ENCODE measurements at places on chromosomes 12 and 14.

- DNase-seq, result no peak
Observed at GRCh38 chr12:25617991-25618390, 64.9 kb upstream of the LMNTD1 start.

- no peak for DNase-seq
Observed at GRCh38 chr14:42792166-42792565, 1185.5 kb downstream of the LRFN5 start.

DNA sequence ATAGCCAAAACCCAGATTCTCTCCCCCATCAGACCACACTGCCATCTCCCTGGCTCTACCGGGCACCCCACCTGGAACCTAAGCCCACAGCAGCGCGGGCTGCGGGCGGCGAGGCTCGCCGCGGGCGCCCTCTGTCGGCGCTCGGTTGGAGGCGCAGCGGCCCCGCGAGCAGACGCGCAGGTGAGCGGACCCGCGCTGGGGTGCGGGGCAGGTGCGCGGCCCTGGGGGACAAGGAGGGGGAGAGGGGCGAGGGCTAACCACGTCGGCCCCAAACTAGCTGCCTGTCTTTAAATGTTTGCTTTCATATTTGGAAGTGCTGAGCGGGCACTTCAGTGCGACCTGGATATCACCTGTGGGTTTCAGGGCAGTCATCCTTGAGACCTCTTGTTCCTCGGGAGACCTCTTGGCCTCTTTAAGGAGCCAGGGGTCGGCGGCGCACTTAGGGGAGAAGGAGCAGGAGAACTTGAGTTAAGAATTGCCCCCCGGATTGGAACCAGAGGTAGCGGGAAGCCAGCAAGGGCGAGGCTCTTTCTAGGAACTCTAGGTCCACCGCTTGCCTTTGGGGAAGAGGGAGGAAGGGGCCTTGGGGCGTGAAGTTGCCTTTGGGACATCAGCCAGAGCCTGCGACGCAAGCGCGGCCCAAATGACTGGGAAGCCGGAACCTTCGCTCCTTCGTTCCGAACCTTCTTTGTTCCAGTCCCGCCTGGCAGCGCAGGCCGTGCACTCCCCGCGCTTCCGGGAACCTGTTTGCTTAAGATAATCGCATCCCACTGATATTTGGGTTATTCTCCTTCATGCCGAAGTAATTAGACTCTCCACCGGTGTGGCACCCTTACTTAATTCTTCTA lies 78.7 kb downstream of the NEDD1 start:
- no peak for DNase-seq

DNA sequence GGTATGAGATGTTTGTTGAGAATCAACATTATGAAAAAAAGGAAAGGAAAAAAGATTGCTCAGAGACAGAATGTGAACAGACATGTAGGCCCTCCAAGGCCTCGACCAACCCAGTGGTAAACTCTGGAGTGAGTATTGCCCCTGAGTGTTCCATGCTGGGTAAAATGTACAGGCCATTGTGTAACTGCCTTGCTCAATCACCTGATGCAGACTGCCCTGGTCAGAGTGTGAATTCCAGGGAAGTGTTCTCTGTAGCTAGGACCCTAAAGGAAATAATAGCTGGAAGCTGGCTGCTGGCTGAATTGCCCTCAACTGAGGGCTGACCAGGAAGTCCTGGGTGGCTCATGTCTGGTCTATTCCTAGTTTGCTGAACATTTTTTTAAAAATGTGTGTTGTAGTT lies 1081.4 kb upstream of the LRFN5 start:
- DNase-seq, result no peak

DNA sequence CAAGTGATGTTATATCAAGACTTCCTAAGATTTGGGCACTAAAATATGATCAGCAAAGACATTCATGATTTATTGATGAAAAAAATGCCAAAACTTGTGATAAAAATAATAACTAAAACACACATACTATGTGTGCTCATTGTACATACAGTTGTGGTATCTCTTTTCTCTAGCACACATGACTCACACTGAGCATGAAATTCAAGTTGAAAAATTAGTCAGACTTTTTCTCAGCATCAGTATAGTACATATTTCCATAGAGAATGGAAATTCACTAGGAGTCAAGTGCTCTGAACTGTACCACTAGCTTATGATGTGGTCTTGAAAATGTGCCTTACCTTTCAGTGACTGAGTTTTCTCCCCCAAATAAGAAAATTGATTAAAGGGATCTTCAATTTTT lies 471.8 kb upstream of the FLRT2 start:
- DNase-seq, result no peak

DNA sequence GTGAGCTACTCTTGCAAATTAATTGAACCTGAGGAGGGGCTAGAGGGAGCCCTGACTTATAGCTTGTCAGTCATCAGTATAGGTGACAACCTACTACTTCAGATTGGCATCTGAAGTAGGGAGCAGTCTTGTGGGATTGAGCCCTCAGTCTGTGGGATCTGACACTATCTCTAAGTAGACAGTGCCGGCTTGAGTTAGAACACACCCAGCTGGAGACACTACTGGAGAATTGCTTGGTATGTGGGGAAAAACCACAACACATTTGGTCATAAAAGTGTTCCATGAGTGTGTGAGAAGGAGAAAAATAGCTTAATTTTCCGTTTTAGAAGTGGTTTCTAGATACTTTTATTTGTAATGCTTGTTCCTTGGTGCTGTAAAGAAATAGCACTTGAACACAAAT lies 30.5 kb upstream of the DDHD1 start:
- no peak for DNase-seq

GRCh38 chr14:62146030-62146429 lies 383.8 kb downstream of the SNAPC1 start:
- DNase-seq, result no peak

DNA sequence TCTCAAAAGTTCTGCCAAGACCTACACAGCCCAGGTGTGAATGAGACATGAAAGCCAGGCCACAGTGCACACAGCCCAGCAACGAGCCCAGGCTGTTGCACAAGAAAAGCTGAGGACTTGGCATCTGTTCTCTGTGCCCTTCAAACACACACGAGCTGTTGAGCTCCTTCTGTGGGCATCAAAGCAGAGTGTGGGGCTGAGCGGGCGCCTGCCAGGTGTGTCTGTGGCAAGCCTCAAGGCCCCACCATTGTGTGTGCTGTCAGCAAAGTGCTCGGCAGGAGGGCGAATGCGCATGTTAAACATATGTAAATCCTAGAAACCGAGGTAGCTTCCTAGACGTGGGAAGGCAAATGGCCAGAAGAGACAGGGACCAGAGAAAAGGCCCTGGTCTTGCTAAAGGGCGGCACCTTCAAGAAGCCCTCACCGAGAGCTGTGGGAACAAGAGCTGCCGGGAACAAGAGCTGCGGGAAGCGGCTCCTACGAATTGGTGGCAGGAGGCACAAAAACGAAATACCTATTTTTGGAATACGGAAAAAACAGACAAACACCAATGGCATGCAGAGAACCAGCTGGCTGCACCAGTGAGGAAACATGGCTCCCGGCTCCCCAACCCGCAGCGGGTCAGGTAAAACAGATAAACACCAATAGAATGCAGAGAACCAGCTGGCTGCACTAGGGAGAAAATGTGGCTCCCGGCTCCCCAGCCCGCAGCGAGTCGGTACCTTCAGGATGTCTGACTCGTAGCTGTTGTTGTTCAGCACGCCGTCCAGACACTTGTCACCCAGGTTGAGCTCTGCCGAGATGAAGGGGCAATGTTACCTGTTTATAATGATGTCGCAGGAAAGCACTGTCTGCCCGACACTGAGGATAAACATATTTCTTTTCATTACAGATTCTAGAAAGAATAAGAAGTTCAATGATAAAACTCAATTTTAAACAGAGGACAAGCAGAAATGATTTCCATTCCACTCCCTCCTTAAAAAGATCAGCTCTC lies 19.0 kb upstream of the GOLGA3 start:
- no peak for DNase-seq

DNA sequence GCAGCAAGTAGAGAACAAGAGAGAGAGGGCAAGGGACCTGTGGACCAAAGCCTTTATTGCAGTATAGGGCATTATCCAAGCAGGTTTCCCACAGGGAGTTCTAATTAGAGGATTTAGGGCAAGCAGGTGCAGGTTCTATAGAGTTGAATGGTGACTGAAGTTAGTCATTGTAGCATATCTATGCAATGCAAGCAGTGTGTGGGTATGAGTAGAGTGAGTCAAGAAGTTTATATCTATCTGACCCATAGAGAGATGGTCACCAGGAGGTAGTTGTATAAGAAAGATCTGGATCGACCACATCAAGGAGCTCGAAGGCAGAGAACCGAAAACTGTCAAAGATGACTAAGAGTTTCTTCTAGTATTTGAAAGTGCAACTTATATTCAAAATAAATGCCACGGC lies 167.3 kb downstream of the PLCZ1 start:
- no peak for DNase-seq

- DNase-seq, result no peak
Observed at GRCh38 chr14:67557118-67557517, 24.0 kb downstream of the PLEKHH1 start.

- DNase-seq, result no peak
Observed at GRCh38 chr12:51760231-51760630, 88.3 kb downstream of the FIGNL2 start.

- DNase-seq, result no peak
Observed at GRCh38 chr12:119444462-119445044, 110.0 kb downstream of the CCDC60 start.

DNA sequence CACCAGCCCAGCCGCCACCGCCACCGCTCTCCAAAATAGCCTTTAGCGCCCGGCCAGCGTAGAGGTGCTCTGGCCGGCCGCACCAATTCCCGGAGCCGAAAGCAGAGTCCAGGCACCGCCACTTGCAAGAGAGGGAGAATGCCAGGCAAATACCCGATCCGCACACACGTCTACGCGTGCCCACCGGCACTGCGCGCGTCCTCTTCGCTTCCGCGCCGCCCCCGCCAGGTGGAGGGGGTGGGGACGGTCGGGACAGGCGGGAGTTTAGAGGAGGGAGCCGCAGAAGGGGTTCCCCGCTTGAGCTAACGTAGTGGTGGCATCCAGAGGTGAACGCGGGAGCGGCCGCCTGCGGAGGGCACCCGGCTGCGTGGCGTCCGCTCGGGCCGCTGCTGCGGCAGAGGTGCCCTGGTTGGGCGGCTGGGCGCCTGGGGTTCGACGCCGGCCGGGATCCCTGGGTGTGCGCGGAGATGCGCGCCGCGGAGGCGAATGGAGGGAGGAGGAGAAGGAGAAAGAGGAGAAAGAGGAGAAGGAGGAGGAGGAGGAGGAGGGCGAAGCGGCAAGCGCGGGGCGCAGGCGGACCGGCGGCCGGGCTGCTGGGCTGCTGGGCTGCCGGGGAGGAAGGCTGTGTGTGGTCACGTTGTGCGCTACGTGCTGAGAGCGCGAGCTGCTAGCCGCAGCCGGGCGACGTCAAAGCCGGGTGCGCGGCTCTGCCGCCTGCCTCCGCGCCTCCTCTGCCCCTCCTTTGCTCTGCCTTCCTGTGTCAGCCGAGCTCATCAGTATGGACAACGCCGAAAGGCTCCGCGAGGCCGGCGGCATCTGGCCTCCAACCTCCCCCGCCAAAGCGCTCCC lies at the start of gene MDGA2:
TSS of gene MDGA2 (minus strand) at position 140 of the 849 bp plus-strand sequence.
- DNase-seq, result no peak

- DNase-seq, result no peak
Observed at GRCh38 chr12:51077930-51078329, 5.5 kb downstream of the CSRNP2 start.

DNA sequence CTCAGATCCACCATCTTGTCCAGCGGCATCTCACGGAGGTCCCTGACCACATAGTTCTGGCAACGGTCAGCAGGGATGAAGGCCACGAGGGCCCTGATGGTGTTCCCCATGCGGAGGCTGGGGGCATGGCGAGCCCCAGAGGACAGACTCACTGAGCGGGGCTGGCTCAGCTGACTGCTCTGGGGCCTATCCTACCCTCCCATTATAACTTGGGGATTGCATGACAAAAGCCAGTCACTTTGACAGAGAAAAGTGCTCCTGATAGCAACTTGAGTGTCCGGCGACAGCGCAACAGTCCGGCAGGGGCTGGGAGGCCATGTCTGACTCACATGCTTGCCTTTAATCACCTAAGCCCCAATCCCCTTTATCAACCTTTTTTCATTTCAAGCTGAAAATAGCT lies at the start of gene LRRC10:
TSS of gene LRRC10 (minus strand) at position 179 of the 400 bp plus-strand sequence. CDS start at position 110, 69 bp downstream.
- DNase-seq, result no peak

DNA sequence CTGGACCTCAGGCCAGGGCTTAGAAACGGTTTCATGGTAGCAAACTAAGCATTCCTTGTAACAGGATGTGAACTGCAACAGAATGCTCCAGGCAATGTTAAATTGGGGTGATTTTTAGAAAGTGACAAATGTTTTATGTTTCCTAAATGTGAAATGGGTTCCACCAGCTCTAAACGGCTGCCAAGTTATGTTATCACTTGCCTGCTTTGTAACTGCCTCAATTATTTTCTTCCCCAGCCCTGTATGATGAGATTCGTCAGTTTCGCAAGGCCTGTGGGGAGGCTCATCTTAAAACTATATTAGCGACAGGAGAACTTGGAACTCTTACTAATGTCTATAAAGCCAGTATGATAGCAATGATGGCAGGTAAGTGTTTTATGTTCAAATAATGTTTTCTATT lies 70.9 kb downstream of the DERA start:
- no peak for DNase-seq

- no peak for DNase-seq
Observed at GRCh38 chr12:56330936-56331490, 2.8 kb downstream of the PAN2 start.

GRCh38 chr12:49482095-49483051 lies 56.5 kb upstream of the KCNH3 start:
- DNase-seq, result no peak

DNA sequence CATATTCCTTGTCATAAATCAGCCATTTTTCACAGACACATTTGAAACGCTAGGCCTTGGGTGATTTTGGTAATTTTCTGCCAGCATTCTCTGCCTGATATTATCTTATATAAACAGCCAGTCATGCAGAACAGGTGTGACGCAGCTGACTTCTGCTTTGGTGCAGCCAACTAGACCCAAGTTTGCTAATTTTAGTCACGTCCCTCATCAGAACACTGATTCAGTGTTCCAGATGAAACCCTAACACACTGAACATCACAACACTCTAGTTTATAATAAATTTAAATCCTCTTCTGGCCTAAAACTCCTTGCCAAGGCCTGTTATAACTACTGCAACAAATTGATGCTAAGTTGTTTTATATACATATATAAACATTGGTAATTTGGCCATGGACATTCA lies 386.1 kb downstream of the SEC23A start:
- no peak for DNase-seq

DNA sequence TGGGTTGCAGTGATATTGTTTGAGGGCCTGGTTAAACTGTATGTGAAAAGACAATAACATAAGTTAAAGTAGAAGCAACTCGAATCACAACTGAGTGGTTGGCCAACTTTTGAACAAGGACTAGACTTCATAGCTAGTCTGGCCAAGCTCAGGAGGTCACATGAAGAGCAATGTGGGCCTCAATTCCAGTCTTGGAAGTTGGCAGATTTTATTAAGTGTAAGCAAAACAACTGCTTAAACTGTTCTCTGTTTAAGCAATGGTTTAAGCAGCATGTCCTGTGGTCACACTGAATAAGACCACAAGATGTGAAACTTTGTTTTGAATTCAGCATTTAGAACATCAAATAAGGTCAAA lies 100.4 kb downstream of the TMTC3 start:
- DNase-seq, result no peak

Data from stimulated activated CD8-positive, alpha-beta memory T cell treated with anti-CD3 and anti-CD28 coated beads, Interleukin-7, amount 100 ng/mL, for 1 hour (primary cell).